Upper lobe of right lung (tissue), 1 donor: ENCODE measurements at places on chromosomes 12 and 14. TPM values are rescaled to one million over a fixed set of nuclear protein-coding genes. Genes with fewer than 3 reads are reported as not detected.
A peak's percentile ranks its signal among the peaks of the same experiment; 100 is the strongest.

CCNB1IP1 gene
- 37.9 TPM for total RNA-seq

FAM186B gene
- 0.75 TPM for total RNA-seq

USP44 gene
- total RNA-seq = 14.9 TPM

SERPINA10 gene
- not detected for total RNA-seq

DNA sequence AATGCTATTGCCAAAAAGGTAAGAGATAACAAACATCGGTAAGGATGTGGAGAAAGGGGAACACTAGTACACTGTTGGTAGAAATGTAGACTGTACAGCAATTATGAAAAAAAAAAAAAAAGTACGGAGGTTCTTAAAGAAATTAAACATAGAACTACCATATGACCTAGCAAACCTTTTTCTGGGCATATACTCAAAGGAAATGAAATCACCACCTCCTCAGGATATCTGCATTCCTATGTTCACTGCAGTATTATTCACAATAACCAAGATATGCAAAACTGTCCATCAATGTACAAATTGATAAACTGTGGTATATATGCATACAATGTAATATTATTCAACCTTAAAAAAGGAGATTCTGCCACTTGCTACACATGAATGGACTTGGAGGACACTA is 60.7 kb downstream of the INSM2 start:
- H3K27me3 ChIP-seq = no peaks in the 10 kb centered on the region
- H3K4me1 ChIP-seq = no peaks in the 10 kb centered on the region
- H3K27ac ChIP-seq = no peak overlapping the region
- H3K36me3 ChIP-seq = no peaks in the 10 kb centered on the region
- no peak overlapping the region for H3K4me3 ChIP-seq

DNA sequence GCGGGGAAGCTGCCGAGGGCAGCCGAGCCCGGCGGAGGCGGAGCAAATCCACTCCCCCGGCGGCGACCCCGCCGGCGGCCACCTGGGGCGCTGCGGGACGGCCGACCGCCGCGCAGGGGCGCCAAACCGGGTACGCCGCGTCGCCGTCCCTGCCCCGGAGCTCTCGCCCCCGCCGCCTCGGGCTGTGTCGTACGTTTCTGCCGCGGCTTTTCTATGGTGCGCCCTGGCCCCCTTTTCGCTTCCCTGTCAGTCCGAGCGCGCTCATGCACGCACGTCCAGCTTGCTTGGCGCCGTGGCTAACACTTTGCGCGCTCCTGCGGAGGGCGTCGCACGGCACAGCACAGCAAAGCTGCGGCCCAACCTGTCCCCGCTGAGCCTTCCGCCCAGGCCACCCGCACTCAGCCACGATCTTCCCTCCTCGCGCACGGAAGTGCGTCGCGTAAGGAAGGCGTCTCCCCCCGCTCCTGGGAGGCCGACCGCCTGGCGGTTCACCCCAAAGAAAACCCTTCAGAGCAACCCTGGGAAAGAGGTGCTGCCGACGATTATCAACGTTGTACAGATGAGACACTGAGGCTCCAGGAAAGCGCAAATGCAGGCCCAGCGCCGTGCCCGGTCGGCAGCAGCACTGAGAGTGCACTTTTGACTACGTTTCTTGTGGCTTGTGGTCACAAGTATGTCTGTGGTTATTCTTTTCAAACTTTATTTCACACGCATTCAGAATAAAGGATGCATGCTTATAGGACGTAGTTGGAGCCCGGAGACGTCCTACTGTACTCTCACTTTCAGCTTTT is at the start of gene HECTD1:
HECTD1 (minus strand) TSS at position 39 of the 791 bp plus-strand sequence. CDS start 1,857 bp downstream, outside the sequence.
- DNase-seq = peak; percentile 97
- H3K36me3 ChIP-seq = peaks cover 12% of the 10 kb centered on the region
- H3K27ac ChIP-seq = peak within 1 kb of the TSS; percentile 99
- H3K4me3 ChIP-seq = peak within 1 kb of the TSS; percentile 73
- peaks cover 21% of the 10 kb centered on the region for H3K4me1 ChIP-seq
- no peaks in the 10 kb centered on the region for H3K27me3 ChIP-seq

DNA sequence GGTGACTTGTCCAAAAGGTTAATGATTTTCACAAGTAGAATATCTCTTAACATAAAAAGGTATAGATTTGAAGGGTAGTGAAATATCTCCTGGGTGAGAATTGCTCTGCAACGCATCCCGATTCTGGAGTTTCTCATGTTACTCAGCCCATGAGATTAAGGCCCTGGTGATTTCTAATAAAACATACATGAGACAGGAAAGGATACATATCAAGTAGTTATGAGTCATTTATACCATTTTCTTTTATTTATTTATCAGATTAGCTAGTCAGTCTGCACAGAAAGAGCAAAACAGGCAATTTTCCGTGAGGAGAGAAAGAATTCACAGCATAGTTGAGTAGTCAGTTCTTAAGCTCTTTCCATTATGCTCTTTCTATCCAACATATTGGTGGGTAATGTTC is 535.6 kb upstream of the ATP2B1 start:
- H3K27me3 ChIP-seq = no peaks in the 10 kb centered on the region
- no peaks in the 10 kb centered on the region for H3K36me3 ChIP-seq
- H3K4me3 ChIP-seq = no peak overlapping the region
- no peak for DNase-seq
- H3K4me1 ChIP-seq = no peaks in the 10 kb centered on the region

- H3K27ac ChIP-seq = no peak overlapping the region
- no peak for DNase-seq
- H3K4me1 ChIP-seq = no peaks in the 10 kb centered on the region
- no peak overlapping the region for H3K4me3 ChIP-seq
- H3K27me3 ChIP-seq = no peaks in the 10 kb centered on the region
Measured at GRCh38 chr12:89618113-89618862, 90.3 kb downstream of the ATP2B1 start.

DNA sequence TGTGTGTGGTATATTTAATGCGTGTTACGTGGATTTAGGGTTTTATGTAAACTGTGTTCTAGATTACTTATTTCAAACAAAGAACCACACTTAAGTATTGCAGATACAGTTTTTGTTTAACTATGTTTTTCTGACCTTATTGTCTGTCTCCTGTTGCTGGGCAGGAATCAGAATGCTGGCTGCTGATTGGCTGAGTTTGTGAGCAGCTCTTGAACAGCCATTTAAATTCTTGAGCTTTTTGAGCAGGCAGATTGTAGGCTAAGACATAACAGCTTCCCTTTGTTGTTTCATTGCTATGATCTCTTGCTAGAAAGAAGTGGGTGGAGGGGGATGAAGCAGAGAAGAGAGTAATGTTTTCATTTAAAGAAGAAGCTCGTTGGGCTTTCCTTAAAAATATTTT is 52.2 kb downstream of the ATF7IP start:
- no peak overlapping the region for H3K4me3 ChIP-seq
- H3K4me1 ChIP-seq = peaks cover 31% of the 10 kb centered on the region
- peak overlapping the region; percentile 2 for H3K27ac ChIP-seq
- no peaks in the 10 kb centered on the region for H3K27me3 ChIP-seq

DNA sequence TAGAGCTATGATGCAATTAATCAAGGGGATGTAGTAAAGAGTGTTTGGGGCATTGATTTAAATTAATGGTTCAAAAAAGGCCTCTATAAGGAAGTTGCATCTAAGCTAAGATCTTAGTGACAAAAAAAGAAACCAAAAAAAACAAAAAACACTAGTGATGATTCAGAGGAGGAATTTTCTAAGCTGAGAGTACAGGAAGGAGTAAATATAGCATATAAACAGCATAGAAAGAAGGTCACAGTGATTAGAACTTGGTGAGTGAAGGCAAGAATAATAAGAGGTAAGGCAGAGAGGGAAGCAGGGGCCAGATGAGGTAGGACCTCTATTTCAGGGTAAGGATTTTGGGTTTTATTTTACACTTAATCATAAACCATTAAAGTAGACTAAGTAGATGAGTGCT is 48.0 kb upstream of the PDZRN4 start:
- DNase-seq = no peak
- no peak overlapping the region for H3K27ac ChIP-seq
- no peaks in the 10 kb centered on the region for H3K4me1 ChIP-seq

GRCh38 chr12:2335109-2335508 is 282.3 kb downstream of the CACNA1C start:
- H3K4me1 ChIP-seq = peaks cover 6% of the 10 kb centered on the region
- no peak overlapping the region for H3K27ac ChIP-seq
- H3K27me3 ChIP-seq = no peaks in the 10 kb centered on the region
- no peak for DNase-seq
- no peak overlapping the region for H3K4me3 ChIP-seq

DNA sequence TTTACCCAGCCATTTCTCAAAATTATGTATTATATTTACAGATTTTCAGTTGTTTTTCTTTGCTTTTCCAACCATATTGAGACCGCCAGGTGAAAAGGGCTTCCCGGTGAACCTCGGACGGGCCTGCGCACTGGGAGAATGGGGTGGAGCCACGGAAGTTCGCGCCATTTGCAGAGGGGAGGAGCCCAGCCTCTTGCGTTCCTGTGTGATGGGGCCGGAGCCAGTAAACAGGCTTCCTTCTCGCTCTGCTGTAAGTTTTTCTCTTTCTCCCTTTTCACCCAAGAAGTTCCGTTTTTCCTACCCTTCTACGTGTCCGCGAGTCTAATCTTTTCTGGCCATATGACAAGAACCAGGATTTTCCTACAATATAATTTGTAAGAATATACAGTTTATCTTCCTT is 1108.8 kb upstream of the SEL1L start:
- DNase-seq = peak; percentile 68
- no peaks in the 10 kb centered on the region for H3K4me1 ChIP-seq
- H3K4me3 ChIP-seq = peak overlapping the region; percentile 4
- no peaks in the 10 kb centered on the region for H3K27me3 ChIP-seq
- H3K36me3 ChIP-seq = no peaks in the 10 kb centered on the region
